HS-5 (cell line): ENCODE measurements at places on chromosomes 5 and 9.

GRCh38 chr5:174294891-174295620 lies 249.6 kb downstream of the NSG2 start:
- no peak for DNase-seq

DNA sequence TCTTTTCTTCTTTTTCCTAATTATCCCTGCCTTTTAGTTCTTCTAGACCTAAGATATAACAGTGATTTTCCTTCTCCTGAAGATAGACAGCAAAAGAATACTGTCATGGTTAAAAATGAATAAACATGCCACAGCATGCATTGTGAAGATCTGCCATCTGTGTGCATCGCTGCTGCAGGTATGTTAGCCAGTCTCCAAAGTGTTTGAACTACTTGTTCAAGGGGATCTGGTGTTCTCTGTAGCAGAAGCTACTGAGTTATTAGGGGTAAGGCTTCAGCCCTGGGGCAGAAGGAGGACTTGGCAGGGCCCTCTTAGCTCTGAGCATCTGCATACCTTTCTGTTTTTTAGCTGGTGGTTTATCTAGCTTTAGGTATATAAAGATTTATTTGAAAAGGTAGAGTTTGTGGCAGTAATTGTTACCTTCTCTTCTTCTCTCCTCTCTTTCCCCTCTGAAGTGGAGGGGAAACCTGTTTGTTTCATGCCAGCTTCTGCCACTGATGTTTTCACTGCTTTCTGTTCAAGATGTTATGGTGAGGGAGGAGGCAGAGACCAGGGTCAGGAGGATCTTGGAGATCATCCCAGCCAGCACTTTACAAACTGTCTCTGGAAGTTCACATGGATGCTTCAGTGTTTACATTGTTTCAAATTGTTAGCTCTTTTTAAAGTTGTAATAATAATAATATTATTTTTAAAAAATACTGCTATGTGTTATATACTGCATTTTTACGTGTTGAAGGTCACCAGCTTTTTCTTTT lies 25.2 kb downstream of the GALNT10 start:
- no peak for DNase-seq

DNA sequence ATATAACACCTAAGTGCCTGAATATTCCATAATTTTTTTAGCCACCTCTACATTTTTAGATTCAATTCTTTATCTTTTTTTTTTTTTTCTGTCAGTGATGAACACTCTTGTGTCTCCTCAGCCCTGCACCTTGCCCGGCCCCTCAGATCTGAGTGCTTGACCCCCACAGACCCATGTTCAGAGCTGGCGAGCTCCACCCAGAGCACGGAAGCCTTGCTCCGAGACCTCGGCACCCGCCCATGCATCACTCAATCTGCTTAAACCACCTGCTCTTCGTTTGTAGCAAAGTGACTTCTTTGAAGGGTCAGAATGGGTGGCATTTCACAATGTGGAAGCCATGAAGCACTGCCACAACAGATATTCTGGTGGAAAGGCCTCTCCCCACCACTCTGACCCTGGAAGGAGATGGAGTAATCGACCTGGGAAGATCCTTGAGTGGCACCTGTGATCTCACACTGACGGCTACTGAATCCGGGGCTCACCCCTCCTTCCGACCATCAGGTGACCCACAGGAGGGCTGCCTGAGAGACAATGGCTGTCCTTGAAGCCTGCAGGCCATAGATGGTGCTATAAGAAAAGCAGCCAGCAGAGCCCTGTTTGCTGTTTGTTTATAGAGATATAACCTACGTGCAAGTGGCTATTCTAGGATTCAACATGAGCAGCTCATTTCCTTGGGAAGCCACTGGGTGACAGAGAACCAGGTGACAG lies 261.1 kb upstream of the IRX4 start:
- no peak for DNase-seq

GRCh38 chr9:112520656-112521055 lies 34.0 kb downstream of the KIAA1958 start:
- no peak for DNase-seq

GRCh38 chr5:10400831-10401230 lies 40.8 kb upstream of the ROPN1L start:
- DNase-seq, result no peak

DNA sequence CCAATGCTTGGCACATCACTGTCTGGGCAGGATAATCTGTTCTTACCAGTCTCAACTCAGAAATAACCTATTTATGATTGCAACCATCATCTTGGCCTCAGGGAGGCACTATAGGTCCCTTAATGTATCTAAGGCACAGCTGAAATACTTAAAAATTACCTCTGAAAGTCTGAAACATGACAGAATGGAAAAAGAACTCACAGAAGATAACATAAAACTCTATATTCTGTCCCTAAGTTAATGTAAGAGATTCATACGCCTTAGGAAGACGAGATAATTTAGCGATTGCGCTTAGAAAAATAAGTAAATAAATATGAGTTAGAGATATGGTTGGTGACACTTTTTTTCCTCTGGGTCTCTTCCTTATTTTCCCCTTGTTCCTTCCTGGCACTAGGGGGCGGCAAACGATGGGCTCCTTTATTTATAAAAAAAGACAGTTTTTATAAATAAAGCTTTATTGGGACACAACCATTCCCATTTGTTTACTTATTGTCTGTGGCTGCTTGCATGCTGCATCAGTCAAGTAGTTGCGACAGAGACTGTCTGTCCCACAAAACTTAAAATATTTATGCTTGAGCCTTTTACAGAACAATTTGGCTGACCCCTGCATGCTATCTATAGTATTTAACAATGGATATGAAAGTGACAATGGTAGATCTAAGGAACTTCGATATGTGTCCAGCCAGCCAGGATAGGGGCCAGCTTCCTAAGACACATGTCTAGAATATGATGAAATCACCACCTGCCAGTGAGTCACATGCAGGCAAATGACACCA lies 79.6 kb downstream of the PDE4D start:
- peak; percentile 78 for DNase-seq

- DNase-seq, result no peak
Observed at GRCh38 chr5:74281166-74281565, 359.4 kb downstream of the ENC1 start.
